Suprapubic skin (tissue), 4 donors: ENCODE measurements at places on chromosomes 7 and 10.

DNA sequence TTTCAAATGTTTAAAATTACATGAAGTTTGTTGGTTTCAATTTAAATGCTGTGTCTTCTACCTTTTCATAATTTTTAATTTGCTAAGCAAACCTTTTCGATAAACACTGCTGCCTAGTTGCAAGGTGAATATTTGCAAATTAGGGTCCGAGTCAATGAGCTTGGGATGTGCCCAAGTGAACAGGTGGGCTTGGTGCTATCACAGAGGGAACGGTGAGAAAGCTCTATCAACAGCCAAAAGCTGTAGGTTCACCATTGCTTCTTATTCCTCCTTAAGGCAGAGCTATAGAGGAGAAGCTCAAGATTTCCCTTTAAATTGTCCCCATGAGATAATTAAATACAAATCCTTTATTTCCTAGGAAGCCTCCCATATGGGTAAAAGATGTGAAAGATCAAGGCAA lies 245.3 kb upstream of the CELF2 start:
- no peak for DNase-seq

DNA sequence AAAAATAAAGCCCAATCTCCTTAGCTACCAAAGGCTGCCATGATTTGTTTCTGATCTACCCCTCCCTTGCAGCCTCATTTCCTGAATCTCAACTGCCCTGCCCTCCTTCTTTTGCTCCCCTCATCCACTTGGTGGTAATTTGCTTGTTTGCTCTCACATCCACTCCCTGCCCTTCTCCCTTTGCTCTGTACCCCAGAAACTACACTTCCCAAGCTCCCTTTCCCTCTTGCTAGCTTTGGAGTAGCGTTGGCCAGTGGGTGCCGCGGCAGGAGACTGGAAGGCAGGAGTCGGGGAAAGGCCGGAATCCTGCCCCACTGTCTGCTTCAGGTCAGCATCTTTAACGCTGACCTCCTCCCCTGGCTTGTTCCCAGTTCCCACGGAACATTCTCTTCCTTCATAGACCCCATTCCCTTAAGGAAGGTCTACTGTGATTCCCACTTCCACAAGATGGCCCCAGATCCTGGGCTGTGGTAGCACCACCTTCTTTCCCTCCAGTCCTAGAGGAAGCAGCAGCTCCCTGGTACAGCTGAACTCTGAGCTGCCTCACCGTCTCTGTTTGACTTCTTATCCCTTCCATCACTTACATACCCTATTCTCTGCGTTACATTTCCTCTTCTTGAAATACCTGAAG lies 79.1 kb downstream of the PIK3CG start:
- DNase-seq: no peak

DNA sequence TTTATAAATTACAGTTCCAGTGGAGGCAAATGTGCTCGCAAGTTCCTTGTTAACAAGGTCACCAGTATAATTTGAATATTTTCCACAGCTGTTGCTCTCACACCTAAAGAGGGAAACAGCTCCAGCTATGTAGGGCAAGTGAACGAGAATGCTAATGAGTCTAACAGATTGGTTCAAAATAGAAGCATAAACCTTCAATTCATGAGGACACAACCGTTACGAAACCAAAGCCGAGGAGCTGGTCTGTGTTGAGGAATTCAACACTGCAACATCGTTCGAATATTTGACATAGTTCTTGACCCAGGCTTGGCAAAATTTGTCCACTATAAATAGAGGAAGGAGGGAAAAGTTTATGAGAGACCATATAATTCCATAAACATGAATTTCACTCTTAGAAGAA lies 161.3 kb downstream of the KLF6 start:
- DNase-seq: no peak

DNA sequence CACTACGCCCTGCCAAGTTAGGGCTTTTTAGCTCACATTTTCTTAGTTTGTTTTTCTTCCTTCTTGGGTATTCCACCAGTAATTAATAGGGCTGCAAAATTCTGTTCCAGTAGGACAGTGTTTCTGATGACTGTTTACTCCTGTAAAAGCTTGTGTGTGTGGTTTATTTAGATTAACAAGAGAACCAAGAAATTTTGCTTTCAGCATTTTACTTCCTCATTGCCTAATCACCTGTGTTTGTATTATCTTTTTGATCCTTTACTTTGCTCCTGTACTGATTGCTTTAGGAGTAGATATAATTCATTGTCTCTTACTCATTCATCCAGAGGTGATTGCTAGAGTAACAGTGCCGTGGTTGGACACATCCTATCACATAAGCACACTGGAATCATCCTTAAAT lies 27.7 kb downstream of the TDRD1 start:
- no peak for DNase-seq

- no peak for DNase-seq
Observed at GRCh38 chr10:107371801-107372200, 207.3 kb upstream of the SORCS1 start.

GRCh38 chr7:47581804-47582763 lies at the start of gene TNS3:
TNS3 (minus strand) TSS chr7:47582111; CDS start chr7:47439636, 142,475 bp downstream.
- no peak for DNase-seq
